ENCODE measurements at places on chromosomes 2 and 18. TPM values are rescaled to one million over a fixed set of nuclear protein-coding genes. Genes with fewer than 3 reads are reported as not detected.

GRCh38 chr2:192593561-192593960 is 398.8 kb upstream of the TMEFF2 start:
- DNase-seq = no peak

DNA sequence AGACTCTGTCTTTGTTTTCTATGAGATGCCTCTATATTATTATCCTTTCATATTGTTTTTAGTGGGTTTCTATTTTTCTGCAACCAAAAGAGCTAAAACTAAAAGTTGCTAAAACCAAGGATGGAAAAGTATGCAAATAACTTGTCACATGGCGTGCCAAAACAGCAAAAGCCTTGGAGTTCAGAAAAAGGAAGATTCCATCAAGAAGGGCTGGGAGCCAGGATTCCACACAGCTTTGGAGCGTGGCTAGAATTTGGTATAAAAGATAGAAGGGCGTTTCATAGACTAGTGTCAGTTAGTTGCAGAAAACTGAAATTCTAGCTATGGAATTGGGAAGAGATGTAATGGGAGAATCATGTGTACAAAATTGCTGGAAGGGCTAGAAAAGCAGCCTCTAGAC is 4.1 kb downstream of the SCYGR1 start:
- DNase-seq = no peak

DNA sequence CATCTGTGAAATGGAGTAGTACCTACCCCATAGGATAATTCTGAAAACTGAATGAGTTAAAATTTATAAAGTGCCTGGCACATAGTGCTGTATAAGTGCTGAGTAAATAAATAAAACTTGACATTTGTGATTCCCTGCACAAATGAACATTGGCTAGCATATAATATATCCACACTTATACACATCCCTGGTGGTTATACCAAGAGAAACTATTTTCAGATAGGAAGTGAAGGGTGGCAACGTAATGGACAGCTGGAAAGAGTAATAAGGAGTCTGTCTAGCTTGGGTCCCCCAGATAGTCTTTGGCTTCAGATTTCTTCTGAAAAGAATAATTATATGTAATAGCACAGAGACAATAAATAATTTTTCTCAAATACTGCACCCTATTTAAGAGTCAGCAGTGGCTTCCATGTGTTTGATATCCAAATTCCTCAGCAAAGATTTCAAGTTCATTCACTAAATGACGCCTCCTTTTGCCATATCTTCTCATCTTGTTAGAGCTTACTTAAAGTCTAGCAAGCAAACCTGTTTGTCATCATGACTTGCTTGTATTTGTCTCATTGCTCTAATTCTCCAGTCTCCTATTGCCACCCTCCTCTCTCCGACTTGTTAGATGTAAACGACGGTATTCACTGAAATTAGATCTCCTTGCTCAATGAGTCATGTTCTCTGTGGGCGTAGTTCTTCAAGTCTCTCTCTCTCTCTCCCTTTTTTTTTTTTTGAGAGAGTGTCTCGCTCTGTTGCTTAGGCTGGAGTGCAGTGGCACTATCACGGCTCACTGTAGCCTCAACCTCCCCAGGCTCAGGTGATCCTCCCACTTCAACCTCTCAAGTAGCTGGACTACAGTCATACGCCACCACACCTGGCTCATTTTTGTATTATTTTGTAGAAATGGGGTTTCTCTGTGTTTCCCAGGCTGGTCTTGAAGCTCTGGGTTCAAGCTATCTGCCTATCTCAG is 8.7 kb upstream of the ADGRF3 start:
- no peak for DNase-seq

GRCh38 chr2:108923019-108923700 is 65.9 kb downstream of the EDAR start:
- DNase-seq = no peak

DNA sequence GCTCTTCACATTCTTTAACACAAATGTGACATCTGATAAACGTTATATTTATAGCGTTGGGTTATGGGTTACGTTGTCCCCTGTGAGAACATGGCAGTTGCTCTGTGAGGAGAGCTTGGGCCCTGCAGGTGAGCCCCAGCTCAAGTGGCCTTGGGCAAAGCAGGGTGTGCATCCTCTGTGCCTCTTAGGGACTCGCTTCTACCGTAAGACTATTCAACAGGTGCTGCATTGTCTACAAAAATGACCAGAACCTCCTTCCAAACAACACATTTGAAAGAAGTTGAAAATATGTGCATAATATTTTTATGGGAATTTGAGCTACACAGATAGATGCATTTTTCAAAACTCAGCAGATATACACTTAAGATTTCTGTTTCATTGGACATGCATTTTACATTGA is 16.4 kb upstream of the CHMP1B start:
- DNase-seq = no peak

GRCh38 chr2:24181849-24182248 is 7.0 kb downstream of the FAM228A start:
- DNase-seq = no peak

DNA sequence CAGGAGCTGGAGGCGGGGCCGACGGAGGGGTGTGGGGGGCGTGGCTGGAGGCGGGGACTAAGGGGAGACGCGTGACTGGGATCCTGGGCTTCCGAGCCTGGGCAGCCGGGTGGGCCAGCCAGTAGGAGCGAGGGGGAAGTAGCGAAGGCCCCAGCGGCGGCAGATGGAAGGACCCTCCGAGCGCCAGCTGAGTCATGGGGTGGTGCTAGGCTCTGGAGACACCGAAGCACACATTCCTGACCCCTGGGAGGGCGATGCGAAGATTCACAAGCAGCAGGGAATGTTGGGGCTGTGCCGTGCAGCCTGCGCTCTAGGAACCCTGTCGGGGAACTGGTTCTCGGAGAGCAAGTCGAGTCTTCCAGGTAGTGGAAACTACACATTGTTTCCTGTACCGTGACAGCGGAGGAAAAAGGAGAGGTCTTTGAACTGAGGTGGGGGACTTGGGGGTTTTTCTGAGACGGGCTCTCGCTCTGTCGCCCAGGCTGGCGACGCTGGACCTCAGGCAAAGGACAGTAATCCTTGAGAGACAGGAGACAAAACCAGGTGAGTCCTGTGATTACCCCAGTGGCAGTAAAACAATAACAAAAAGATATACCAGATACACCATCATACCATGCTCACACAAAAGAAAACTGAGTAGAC is 650 bp upstream of the AFG3L2 start:
- no peak for DNase-seq

DNA sequence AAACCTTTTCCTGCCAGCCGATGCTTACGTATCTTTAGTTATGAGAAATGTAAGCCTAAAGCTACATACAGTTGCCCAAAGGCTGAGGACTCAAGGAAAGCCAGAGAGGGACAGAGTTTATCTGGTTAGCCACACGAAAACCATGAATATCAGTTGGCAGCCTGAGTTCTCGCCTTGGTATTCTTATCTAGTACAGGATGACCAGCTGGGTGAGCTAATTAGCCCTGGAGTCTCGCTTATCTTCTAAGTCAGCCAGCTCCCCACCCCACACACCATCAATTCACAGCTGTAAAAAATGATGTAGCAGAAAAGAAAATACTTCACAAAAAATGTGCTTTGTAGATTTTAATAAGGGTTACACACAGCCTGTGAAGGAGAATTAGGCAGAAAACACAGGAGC is 617.5 kb upstream of the SOX11 start:
- no peak for DNase-seq

DNA sequence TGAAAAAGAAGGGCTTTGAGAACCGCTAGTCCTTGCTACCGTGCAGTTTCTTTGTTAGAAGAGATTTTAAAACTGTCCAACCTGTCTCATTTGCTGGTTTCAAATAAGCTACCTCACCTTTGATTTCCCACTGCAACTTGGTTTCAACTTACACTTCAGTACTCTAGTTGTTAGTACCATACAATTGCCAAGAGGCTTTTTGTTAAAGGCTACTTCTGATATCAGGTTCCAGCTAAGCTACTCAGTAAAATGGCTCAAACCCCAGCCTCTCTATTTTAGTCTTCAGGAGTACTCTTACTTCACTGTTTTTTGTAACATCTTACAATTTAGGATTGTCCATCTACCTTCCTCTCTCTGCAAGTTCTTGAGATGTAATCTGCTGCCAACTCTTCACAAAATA is 91.6 kb downstream of the INO80D start:
- DNase-seq = no peak

DNA sequence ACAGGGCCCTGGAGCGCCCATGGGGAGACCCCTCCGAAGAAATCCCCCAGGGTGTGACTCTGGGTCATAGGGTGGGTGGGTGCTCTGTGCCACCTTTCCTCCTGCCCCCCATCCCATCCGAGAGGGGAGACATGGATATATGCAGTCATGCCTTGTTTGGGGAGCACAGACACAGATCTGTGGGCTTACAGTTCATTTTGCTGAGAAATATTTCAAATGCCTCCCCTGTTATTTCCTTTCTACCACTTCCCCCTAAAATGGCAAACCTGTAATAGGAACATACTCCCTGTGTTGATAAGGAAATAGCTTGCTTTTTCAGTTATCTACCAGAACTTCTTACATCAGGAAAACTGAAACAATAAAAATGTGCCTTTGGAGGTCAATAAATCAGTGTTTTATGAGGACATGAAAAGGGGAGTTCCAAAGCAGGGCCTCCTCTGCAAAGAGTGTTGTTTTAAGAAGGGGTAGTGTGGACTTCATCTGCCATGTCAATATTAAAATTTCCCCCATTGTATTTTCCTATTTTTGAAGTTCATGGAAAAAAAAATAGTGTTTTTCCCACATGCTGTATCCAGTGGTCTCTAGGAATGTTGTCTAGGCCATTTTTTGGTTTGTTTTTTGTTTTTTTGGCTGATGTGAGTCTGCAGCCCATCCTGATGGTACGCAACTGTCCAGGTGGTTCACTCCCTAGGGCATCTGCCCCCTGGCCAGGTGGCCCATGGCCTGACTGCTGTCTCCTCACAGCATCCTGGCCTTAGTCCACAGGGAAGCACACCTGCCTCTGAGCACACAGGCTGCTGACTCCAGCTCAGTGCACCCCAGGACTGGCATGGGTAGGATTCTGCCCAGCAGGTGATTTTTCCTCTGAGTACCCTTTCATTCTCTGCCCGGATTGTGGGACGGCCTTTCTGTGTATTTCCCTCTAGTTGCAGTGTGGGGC is 3.7 kb downstream of the TNFRSF11A start:
- DNase-seq = no peak

- no peak for DNase-seq
These were observed 19.3 kb upstream of the ITGAV start for GRCh38 chr2:186570604-186571003.

DNA sequence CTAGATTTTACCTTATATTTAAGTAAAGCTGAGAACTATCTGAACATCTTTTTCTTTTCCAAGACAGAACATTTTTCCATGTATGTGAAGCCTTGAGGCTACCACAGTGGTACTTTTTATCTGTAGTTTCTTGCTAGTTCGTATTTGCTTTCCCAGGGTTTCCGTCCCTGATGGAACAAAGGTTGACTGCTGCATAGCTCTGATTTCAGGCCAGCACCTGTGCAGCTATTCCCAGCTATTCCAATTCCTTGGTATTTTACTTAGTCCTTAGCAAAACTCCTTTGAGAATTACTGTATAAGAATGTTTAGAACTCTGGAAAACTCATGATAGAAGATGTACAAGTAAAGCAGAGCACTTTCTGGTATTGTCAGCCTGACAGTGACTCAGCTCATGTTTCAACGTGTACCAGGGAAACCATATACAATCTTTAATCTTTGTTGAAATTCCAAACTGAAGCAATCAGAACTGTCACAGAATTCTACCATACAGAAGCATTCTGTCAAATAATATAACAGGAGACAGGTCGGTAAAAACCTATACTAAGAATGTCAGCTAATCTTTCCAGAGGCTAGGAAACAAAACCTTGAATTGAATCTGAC is 162.2 kb downstream of the PKP4 start:
- DNase-seq = no peak

GRCh38 chr18:22827216-22827615 is 105.9 kb upstream of the RBBP8 start:
- no peak for DNase-seq

- DNase-seq = no peak
These were observed 3.8 kb downstream of the GBX2 start for GRCh38 chr2:236164201-236164924.

GRCh38 chr2:238846628-238847418 is 1.1 kb upstream of the TWIST2 start:
- DNase-seq = no peak

GRCh38 chr18:43192408-43192807 is 76.9 kb upstream of the RIT2 start:
- no peak for DNase-seq

DNA sequence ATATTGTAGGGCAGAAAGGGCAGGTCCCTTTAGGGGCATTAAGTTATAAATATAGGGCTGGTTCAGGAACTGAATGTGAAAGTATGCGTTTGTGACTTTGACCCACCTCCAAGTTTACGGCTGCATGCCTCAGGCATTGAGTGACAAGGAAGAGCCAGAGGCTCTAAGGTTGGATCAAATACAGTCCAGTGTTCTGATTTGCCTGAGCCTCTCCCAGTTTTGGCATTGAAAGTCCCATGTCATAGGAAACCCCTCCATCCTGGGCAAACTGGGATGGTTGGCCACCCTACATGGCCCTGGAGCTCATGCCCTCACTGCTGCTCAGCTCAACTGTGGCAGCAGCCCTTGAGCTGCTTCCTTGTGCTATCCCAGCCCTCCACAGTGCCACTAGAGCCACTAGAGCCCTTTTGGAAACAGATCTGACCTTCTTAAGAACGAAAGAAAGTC is 29.9 kb downstream of the HK2 start:
- DNase-seq = no peak

GRCh38 chr18:59672235-59672711 is 24.9 kb downstream of the CCBE1 start:
- no peak for DNase-seq

DNA sequence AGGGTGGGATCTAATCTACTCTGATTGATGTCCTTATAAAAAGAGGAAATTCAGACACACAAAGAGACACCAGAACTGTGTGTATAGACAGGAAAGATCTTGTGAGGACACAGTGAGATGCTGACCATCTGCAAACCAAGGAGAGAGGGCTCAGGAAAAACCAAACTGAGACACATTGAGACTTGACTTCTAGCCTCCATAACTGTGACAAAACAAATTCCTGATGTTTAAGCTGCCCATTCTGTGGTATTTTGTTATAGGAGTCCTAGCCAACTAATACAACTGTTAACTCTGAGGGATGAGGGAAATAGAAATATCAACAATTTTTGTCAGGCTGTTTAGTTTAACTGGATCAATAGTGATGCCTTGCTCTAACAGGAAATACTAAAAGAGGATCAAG is 93.4 kb upstream of the COL3A1 start:
- DNase-seq = no peak

GRCh38 chr2:105313877-105314276 is 15.7 kb downstream of the TGFBRAP1 start:
- no peak for DNase-seq

GRCh38 chr2:164655336-164655735 is 34.1 kb upstream of the GRB14 start:
- DNase-seq = no peak

Gene CDH20
- not detected for total RNA-seq

Gene IL1RN
- not detected for total RNA-seq

Gene GLB1L
- 8.1 TPM for total RNA-seq

Gene SPDYA
- total RNA-seq = 0.87 TPM

Gene FLACC1
- total RNA-seq = 0.39 TPM

Gene ITGA6
- total RNA-seq = 75.9 TPM

Gene ANKRD36B
- total RNA-seq = 14.7 TPM

Gene ZNF532
- total RNA-seq = 49.8 TPM

Gene LRRFIP1
- 121 TPM for total RNA-seq

Gene TCF23
- 0.03 TPM for total RNA-seq

Gene SERPINB3
- total RNA-seq = not detected

Gene MBOAT2
- total RNA-seq = 34.8 TPM

Gene DSG4
- not detected for total RNA-seq

Gene SCN2A
- not detected for total RNA-seq

Data from Panc1 (cell line).